RKO (cell line): ENCODE measurements at places on chromosomes 5 and 9.
A peak's percentile ranks its signal among the peaks of the same experiment; 100 is the strongest.

DNA sequence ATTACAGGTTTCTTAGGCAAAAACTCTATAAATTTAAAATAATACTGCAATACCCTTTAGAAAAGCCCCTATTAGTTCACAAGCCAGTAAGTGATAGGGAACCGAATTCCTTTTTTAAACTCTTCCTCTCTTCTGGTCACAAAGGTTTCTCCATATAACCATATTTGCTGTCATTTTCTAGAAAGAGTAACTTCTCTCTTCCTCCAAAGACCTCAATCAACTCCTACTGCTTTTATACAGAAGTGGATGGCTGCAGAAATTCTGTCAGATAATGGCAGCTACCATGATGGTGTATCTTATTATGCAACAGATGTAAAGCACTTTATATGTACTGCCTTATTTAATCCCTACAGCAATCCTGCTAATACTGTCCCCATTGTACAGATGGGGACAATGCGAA lies 6.2 kb downstream of the TUT7 start:
- DNase-seq, result no peak

GRCh38 chr5:158451203-158451992 lies 592.5 kb upstream of the CLINT1 start:
- no peak for DNase-seq

- no peak for DNase-seq
These were observed 155.5 kb downstream of the GNAQ start for GRCh38 chr9:77876091-77876490.

- DNase-seq, result no peak
These were observed 7.1 kb downstream of the PRKAA1 start for GRCh38 chr5:40790947-40791593.

- DNase-seq, result peak; percentile 19
These were observed 2.1 kb downstream of the ECPAS start for GRCh38 chr9:111481885-111482636.

GRCh38 chr5:133298447-133298846 lies 246.6 kb downstream of the HSPA4 start:
- DNase-seq, result no peak

- DNase-seq, result no peak
These were observed 258.6 kb downstream of the CRB2 start for GRCh38 chr9:123614306-123615263.

- DNase-seq, result peak; percentile 51
These were observed 10.2 kb upstream of the TIFAB start for GRCh38 chr5:135462304-135462703.

GRCh38 chr5:180126716-180127681 lies 55.4 kb upstream of the RNF130 start:
- no peak for DNase-seq

DNA sequence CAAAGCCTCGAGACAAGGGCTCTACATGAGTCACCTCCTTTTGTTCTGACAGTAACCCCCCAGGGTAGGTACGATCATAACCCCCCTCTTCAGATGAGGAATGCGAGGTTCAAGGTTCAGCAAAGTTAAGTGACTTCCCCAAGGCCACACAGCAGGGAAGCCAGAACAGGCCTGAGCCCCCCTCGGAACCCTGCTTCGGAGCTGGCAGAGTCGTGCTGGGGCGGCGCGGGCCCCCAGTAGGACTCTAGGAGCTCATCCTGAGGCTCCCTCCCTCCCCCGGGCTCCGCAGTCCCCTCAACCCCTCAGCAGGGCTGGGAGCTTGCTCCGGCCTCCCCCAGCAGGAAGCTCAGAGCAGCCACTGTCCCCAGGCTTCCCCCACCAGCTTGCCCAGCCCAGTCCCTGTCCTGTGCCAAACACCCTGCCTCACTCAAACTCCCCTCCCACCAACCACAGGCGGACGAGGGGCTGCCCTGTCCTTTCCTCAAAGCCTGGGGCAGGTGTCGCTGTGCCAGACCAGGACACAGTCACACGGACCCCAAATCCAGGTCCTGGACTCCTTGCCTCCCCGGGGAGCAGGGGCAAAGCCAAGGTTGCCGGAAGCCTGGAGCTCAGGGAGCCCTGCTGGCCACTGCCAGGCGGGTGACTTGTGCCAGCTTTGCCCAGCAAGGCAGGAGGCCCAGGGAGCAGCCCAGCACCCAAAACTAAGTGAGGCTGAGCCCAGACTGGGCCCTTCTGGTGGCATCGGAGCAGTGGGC lies 5.1 kb downstream of the AGPAT2 start:
- no peak for DNase-seq

GRCh38 chr9:107323836-107324585 lies 40.9 kb downstream of the RAD23B start:
- no peak for DNase-seq

- DNase-seq, result peak; percentile 27
These were observed 259.1 kb downstream of the SH3GL2 start for GRCh38 chr9:17837965-17838364.

- no peak for DNase-seq
These were observed 5.2 kb downstream of the TNFAIP8 start for GRCh38 chr5:119360905-119361593.

DNA sequence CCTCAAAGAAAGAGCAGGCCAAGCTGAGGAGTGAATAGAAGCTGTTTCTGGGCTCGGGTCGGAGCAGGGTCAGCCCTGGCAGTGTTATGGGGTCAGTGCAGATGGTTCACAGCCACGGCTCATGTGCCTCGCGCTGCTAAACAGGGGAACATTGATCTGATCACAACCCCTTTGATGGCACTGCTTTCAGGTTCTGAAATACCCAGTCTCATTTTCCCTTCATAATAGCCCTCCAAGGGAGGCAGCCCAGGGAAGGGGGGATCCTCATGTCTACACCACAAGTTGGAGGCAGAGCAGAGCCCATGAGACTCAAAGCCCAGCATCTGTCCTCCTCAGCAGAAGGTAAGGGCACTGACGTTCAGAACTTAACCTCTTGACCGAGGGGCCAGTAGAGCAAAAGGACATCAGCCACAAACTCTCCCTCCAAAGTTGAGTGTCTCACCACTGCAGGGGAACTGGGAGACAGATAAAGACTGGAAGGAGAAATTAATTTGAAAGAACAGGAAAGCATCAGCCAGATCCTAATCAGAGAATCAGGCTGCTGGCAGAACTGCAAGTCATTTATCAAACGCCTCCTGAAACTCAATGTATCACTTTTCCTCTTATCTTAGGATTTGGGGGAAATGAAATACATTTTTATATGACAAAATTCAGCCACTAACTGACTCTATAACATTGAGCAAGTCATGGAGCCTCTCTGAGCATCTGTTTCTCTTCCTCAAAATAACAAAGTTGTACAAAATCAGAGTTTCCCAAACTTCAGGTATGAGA lies 110.6 kb downstream of the SH3TC2 start:
- no peak for DNase-seq

DNA sequence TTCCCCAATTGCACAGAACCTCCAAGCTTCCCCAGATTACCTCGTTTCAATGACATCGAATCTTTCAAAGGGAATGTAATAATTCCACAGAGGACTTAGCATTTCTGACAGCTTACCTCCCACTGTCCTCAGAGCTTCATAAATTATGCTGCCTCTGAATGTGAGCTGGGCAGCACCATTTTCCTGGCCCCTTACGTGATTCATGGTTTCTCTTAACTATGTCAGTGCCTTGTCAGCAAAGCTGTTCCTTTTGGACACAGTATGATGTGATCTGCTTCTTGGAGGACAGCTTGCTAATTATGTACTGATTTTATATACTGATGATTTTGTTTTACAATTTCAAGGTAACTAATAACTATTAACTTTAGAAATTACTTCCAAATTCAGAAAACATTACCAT lies 27.7 kb upstream of the SSBP2 start:
- no peak for DNase-seq

DNA sequence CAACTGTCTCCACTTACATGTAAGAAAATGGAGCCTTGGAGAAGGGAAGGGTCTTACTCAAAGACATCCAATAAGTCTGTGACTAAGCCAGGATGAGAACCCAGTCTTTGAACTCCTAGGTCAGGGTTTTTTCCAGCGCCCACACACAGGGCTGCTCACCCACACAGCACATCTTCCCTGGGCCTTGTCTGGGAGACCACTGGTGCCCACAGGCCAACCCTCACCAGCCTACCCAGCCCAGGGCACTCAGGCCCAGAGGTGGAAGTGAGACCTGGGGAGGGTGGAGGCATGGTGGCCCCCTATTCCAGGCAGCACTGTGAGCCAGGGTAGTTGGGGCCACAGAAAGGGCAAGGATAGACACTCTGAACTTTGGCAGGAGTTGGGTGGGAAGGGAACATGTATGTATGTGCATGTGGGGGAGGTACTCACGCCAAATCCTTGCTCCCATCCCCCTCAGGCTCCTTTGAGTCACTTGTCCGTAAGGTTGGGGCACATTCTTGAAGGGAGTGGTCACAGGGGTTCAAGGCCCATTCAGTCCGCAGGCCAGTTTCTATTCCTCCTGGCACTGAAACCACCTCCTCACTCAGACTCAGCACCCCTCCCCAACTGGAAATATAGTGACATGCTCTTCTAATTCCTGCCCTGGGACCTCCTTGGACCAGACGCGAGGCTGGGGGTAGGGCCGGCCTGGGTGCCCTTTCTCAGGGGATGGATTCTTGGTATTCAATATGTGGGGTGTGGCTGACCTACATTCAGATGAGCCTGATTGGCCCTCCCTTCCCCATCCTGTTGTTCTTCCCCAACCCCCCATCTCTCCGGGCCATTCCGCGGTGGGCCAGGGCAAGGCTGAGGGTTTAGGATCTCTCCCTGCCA lies 2.9 kb upstream of the SLC4A9 start:
- DNase-seq, result no peak

DNA sequence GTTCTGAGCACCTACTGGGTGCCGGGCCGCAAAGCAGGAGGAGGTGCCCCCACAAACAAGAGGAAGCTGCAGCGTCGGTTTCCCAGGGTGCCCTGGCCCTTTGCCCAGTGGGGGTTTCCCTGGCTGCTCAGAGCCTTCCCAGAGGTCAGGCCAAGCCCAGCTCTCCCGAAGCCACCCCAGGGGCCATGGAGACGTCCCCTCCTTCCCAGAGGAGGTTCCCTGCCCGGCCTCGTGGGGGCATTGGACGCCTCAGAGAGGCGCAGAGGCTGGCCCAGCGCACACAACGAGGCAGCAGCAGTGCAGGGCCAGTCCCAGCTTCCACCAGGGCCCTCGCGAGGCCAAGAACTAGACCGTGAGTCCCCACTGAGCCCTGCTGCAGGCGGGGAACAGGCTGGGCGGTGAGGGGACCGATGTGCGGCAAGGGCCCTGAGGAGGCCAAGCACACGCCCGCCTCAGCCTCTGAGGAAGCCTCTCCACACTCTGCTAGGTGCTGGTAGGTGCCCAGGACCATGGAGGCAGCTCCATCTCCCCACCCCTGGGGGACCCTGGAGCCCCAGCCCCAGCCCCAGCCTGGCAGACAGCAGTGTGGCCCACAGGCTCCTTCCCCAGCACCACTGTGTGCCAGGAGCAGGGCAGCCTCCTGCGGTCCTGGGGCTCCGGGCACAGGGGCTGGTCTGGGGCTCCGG lies 7.0 kb downstream of the DIPK1B start:
- DNase-seq, result no peak

- no peak for DNase-seq
These were observed 52.7 kb downstream of the WNK2 start for GRCh38 chr9:93236541-93237206.
